Thoracic aorta endothelial cell (primary cell): ENCODE measurements at places on chromosomes 1 and 21. TPM values are rescaled to one million over a fixed set of nuclear protein-coding genes. Genes with fewer than 3 reads are reported as not detected.

Gene F13B
- 0.40 TPM in 1 of 2 replicates, not detected in the other for total RNA-seq

Gene ANKRD34A
- 0.13 and 0.22 TPM in 2 replicates for total RNA-seq

Gene ATP5PB
- 424 and 484 TPM in 2 replicates for total RNA-seq

Gene KRTAP13-2
- not detected in 2 replicates for total RNA-seq

Gene CYB5RL
- total RNA-seq = 7.6 and 8.0 TPM in 2 replicates

Gene MIXL1
- total RNA-seq = 0.13 and 0.14 TPM in 2 replicates

Gene OLFML2B
- total RNA-seq = 0.29 and 0.40 TPM in 2 replicates

Gene VWA5B1
- total RNA-seq = not detected in 2 replicates

Gene PLA2G2A
- total RNA-seq = not detected in 2 replicates

Gene AIM2
- total RNA-seq = 0.29 TPM in 1 of 2 replicates, not detected in the other

Gene PDE9A
- 0.36 TPM in 1 of 2 replicates, not detected in the other for total RNA-seq

Gene TMEM82
- total RNA-seq = not detected in 2 replicates

Gene C1orf185
- not detected in 2 replicates for total RNA-seq

Gene C4BPA
- total RNA-seq = not detected in 2 replicates

Gene LCE1F
- total RNA-seq = not detected in 2 replicates

Gene CLDN19
- total RNA-seq = not detected in 2 replicates

Gene CCDC27
- total RNA-seq = not detected in 2 replicates

Gene GIPC2
- total RNA-seq = 19.3 and 30.9 TPM in 2 replicates

Gene LRRC40
- total RNA-seq = 52.9 and 55.3 TPM in 2 replicates

Gene TNFRSF1B
- 28.1 and 30.5 TPM in 2 replicates for total RNA-seq

Gene CDK18
- 0.13 and 0.22 TPM in 2 replicates for total RNA-seq
